Stimulated activated CD4-positive, alpha-beta T cell treated with anti-CD3 and anti-CD28 coated beads, Interleukin-1b, Interleukin-23, amount 100 ng/mL, for 1 hour (primary cell): ENCODE measurements at places on chromosomes 3 and 15.
A peak's percentile ranks its signal among the peaks of the same experiment; 100 is the strongest.

DNA sequence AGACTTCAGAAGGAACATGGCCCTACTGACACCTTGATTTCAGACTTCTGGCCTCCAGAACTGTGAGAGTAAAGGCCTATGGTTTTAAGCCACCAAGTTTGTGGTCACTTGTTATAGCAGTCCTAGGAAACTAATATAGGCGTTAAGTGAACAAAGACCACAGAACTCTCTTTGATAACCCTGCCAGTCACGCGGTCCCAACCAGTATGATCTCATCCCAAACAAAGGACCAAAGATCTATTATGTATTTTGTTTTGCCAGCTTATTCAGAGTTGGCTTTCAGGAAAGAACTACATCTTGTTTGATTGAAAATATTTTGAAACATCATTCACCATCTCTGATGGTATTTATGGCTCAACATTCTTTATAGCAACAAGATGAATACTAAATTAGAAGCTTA is 294.4 kb upstream of the SLCO3A1 start:
- DNase-seq = no peak

GRCh38 chr15:47796830-47797229 is 79.5 kb downstream of the SEMA6D start:
- DNase-seq = no peak

- DNase-seq = no peak
Measured at GRCh38 chr3:133874344-133874743, 21.3 kb downstream of the RAB6B start.

- peak; percentile 46 for DNase-seq
Measured at GRCh38 chr3:43378066-43378935, 92.0 kb downstream of the SNRK start.

- no peak for DNase-seq
Measured at GRCh38 chr15:96598514-96598913, 268.0 kb downstream of the NR2F2 start.

GRCh38 chr3:111051354-111051753 is 20.3 kb upstream of the NECTIN3 start:
- DNase-seq = no peak

- no peak for DNase-seq
Measured at GRCh38 chr15:31551323-31551722, 224.7 kb downstream of the KLF13 start.

GRCh38 chr3:88092270-88092669 is 33.2 kb downstream of the ZNF654 start:
- DNase-seq = no peak

DNA sequence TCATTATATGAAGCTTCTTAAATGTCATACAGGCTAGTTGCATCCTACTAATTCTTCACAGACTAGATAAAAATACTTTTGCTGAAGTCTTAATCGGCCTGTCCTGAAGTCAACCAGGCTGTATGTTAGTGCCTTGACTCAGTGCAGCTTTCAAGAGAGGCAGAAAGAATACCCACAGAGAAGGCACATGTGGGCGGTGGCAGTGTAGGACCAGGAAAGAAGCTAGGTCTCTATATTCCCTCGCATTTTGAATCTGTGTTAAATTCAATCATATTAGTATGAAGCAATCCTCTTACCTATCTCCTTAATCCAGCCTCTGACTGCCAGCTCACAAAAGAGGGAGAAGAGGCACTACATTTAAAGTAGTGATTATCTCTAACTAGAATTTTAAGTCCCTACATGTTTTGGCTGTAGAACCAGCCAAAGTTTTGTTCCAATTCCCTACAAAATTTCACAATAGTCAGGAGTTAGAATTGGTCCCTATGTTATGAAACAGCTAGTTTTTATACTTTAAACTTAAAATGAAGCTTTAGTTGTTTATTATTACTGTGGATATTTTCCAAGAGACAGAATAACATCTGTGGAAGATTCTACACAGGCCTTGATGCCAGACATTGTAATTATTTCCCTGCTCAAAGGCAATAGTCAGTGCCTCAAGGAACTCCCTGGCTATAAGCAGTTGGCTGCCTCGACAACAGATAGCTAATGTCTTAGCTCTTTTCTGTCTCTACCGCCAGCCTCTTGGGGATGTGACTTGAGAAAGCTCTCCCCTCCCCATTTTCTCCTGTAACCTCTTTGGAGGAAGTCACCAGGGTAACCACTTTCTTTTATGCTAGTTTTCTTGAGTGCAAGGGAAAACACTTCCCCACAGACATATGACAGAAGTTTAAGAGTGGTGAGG is 31.9 kb downstream of the CRTC3 start:
- no peak for DNase-seq

DNA sequence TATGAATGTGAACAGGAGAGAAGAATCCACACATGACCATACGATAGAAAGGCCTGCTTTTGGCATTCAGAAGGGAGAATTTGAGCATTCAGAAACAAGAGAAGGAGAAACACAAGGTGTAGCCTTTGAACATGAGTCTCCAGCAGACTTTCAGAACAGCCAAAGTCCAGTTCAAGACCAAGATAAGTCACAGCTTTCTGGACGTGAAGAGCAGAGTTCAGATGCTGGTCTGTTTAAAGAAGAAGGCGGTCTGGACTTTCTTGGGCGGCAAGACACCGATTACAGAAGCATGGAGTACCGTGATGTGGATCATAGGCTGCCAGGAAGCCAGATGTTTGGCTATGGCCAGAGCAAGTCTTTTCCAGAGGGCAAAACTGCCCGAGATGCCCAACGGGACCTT is 28.4 kb downstream of the RBM6 start:
- no peak for DNase-seq

- no peak for DNase-seq
Measured at GRCh38 chr3:141402476-141403171, 34.3 kb downstream of the ZBTB38 start.

DNA sequence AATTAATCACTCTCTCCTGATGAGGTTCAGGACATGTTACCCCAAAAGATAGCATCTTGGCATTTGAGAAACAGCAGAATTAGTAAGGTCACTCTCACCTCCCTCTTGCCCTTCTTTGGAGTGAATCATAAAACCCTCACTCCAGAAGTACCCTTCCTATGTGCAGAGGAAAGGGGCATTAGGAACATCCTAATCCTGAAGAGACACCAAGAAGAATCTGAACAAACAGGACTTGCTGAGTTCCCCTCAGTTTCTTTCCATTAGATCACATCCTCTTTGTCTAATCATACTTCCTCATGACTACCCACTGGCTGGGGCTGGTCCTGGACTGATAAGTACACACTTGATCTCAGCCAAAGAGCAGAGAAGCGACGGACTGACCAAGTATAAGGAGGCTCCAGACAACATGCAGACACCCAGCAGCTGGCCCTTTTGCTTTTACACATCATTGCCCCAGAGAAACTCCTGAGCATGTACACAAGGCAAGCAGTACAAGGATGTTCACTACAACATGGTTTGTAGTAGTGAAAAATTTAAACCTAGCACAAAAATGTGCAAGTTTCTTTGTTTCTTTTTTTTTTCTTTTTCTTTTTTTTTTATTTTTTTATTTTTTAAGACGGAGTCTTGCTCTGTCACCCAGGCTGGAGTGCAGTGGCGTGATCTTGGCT is 15.0 kb upstream of the TM6SF1 start:
- DNase-seq = no peak

DNA sequence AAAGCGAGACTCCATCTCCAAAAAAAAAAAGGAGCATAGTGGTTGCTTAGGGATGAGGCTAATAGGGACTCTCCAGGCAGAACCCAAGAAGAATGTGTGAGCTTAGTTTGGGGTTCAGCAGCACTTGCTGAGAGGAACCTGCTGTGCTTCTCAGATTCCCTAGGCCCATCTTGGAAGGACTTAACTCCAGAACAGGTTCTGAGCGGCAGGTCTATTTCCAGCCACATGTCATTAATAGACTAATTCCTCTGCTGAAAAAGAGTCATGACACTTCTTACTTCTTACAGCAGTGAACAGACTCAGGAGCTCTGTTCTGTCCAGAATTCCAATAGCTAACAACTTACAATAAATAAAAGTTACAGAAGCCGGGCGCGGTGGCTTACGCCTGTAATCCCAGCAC is 22.5 kb downstream of the RHOA start:
- no peak for DNase-seq

- DNase-seq = no peak
Measured at GRCh38 chr3:98680723-98681122, 82.4 kb upstream of the ST3GAL6 start.

DNA sequence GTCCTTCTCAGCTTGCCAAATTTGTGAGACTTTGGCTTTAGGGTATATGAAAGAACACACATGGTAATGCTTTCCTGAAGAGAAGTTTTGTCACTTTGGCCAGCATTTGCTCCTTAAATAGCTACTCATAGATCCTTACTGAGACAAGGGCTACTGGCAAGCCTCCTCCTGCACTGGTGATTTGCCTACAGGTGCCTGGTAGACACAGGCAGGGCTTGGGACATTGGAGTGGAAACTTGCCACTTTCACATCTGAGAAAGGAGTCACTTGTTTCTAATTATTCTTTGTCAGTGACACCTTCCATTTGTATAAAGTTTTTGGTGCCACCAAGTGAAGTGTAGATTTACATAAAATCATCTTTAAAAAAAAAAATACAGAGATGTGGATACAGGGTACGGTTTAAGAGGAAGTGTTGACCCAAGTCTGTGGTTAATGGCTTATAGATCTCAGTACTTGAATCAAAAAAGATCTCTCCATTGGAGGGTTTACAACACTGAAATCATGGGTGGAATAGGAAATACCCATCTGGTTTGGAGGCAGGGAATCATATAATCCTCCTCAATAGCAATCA is 132.8 kb upstream of the GADL1 start:
- no peak for DNase-seq

DNA sequence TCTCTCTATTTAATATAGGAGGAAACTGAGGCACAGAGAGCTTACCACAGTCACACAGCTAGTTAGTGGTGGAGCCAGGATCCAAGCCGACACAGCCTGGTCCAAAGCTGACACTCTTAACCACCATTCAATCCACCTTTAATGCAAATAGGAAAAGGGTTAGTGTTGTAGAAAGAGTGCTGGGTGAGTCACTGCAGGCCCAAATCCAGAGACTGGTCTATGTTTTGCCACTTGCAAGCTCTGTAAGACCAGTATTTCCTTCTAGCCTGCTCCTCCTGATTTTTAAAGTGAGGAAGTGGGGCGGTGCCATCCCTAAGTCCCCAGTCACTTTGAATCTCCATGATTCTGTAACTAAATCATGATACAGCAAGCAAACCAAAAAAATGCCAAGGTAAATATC is 111.0 kb downstream of the MECOM start:
- no peak for DNase-seq

DNA sequence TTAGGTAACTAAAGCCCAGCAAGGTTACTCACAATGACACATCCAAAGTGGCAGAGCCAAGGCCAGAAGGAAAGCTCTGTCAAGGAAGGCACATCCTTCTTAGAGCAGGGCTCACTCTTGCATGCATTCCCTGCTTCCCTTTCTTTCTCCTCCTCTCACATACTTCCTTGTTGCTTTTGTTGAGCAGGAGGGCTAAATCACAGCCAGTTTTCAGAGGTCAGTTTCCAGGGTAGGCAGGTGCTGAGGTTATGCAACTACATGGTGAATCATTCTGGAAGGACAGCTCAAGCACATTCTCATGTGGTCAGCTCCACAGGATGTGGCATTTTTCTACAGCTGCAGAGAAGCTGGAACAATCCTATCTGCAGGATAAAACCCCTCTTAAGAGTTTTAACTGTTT is 275.6 kb downstream of the ZNF621 start:
- DNase-seq = no peak

DNA sequence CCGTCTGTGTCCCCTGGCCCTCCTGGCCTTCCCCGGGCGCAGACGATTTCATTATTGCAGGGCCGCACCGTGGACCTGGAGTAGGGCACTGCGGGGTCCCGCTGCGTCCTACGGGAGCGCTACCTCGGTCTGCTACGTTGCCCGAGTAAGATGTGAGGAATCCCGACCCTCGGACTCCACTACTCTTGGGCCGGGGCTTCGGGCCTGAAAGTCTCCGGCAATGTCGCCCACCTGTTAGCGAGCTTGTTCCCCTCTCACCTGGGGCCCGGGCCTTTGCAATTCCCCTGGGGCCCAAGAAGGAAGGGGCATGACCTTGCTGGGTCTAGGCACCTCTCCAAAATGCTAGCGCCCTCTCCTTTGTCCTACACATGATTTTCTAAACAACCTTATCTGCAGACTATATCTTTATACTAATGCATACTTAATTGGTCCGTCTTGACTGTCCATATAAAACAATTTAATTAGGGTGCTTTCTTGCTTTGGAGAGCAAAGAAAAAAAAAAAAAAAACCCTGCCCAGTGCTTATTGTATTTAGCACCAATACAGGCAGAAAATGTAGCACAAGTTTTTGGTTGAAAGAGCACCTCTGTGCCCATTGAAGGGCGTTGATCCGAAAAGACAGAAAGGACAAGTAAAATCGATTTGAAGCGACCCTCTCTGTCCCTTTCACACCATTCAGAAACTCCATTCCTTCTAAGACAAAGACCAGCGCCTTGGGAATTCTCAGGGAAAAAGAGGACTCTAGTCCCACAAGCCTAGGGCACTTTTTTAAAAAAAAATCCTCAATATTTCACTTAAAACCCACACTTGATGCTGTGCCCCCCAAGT is 7.0 kb upstream of the NR2F2 start:
- no peak for DNase-seq

DNA sequence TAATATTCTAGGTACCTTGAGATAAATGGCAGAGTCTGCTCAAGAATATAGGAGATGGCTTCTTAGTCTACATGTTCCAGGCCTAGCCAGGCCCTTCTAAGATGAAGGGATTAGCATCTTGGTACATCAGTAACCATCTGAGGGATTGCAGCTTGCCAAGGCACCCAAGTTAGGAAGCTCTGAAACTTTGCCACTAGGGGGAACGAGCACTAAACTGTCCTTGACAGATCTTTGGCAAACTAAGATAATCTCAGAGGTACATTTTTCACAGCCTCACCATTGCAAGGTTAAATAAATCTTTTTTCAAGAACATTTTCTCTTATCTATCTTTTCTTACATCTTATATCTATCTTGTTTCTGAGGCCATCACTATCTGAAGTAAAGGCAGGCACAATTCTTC is 351.2 kb downstream of the RAP2B start:
- DNase-seq = no peak

GRCh38 chr3:195182470-195182795 is 88.5 kb downstream of the XXYLT1 start:
- no peak for DNase-seq

- no peak for DNase-seq
Measured at GRCh38 chr3:45793482-45794176, 2.7 kb downstream of the SLC6A20 start.

GRCh38 chr15:63256433-63257274 is 20.8 kb upstream of the APH1B start:
- DNase-seq = no peak

DNA sequence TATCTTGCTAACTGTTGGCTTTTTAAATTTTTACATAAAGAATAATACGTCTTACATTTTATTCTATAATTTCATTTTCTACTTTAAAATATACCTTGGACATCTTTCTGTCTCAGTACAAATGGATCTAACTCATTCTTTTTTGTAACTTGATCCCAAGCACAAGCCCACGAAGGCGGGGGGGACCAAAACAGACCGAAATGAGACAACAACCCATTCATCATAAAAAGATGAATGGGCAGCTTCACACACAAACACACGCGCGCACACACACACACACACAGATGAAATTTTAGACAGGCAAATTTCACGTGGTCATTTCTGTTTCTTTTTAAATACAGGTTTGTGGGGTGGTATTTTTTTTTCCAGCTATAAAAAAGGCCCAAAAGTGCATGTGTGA is 271.3 kb upstream of the TOPAZ1 start:
- DNase-seq = no peak

GRCh38 chr3:65343026-65343425 is 655.2 kb upstream of the ADAMTS9 start:
- no peak for DNase-seq

- DNase-seq = no peak
Measured at GRCh38 chr15:91099995-91100813, at the start of gene SV2B. SV2B (plus strand) TSS chr15:91100257; CDS start chr15:91226264, 126,007 bp downstream.

GRCh38 chr3:117611211-117611610 is 901.6 kb downstream of the TUSC7 start:
- DNase-seq = no peak
